ENCODE measurements at places on chromosomes 3 and 15. TPM values are rescaled to one million over a fixed set of nuclear protein-coding genes. Genes with fewer than 3 reads are reported as not detected.

Gene P2RY13
- total RNA-seq = not detected

Gene TUSC7
- not detected for total RNA-seq

GRCh38 chr15:26260517-26261133 lies 397.5 kb upstream of the ATP10A start:
- no peak overlapping the region for H3K27ac ChIP-seq
- no peaks in the 10 kb centered on the region for H3K27me3 ChIP-seq
- no peak overlapping the region for H3K4me3 ChIP-seq
- peak; percentile 27 for DNase-seq

DNA sequence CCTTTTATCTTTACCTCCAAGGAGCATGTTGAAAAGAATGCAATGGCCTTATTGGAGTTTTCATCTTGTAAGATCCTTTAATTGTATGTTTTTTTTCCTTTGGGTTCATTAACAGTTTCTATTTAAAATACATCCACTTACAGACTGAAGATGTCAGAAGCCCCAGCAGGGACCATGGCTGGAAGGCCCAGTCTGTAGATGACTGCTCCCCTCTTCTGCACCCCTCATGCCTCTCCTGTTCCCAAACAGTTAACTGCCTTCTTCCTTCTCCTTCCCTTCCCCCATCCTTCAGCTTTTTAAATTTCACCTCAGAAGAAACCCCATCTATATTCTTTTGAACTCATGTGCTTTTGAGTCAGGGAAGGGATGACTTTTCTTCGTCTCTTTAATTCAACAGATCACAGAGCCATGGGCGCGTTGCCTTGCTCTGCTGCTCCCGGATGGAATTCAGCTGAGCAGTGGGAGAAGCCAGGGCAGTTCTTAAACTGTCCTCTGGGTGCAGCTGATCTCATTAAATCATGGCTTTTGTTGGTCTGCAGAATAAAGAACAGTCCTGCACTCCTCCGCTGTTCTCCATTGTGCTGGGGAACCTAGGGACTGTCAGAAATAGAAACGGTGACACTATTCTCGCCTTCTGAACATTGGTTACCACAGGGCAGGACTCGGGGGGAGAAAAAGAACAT lies 71.5 kb upstream of the EIF1B start:
- DNase-seq = no peak
- H3K4me1 ChIP-seq = no peaks in the 10 kb centered on the region
- no peaks in the 10 kb centered on the region for H3K27me3 ChIP-seq
- H3K36me3 ChIP-seq = no peaks in the 10 kb centered on the region
- no peak overlapping the region for H3K4me3 ChIP-seq

- DNase-seq = no peak
- no peak overlapping the region for H3K4me3 ChIP-seq
- no peak overlapping the region for H3K27ac ChIP-seq
- no peaks in the 10 kb centered on the region for H3K4me1 ChIP-seq
- no peaks in the 10 kb centered on the region for H3K36me3 ChIP-seq
- no peaks in the 10 kb centered on the region for H3K27me3 ChIP-seq
These were observed 182.6 kb downstream of the TP63 start for GRCh38 chr3:189813647-189814240.

GRCh38 chr3:128907706-128908445 lies 28.5 kb downstream of the ACAD9 start:
- no peak overlapping the region for H3K4me3 ChIP-seq
- DNase-seq = no peak
- H3K36me3 ChIP-seq = peaks cover 36% of the 10 kb centered on the region
- no peak overlapping the region for H3K27ac ChIP-seq

DNA sequence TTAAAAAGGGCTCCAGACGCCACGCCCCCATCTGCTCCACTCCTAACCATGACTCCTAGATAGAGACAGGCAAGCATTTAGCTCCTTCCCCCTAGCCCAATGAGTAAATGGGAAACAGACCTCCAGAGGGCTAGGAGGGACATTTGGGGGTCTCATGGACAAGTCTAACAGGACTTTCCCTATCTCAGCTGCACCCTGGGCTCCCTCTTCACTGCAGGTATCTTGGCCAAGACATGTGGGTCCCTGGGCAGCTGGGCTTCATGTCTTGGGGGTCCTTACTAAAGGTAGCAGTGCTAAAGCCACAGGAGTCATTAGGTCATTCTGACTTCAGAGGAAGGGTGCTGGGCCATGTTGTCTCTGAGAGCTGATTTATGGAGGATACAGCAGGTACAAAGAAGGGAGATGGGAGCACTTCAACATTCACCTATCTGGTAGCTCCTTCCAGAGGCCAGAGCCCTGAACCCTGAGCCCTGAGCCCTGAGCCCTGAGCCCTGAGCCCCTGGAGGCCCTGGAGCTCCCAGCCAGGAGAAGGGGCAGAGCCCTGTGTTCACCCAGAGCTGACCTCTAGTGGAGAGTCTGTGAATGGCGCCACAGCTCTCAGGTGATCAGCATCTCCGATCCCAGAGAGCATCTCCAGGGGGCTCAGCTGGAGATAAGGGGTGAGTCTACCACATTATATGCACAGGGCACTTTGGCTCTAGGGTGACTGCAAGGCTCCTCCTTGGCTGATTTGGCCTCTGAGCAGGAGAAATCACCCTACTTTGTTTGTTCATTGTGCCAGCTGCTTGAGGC lies 40.1 kb upstream of the EPHB1 start:
- H3K4me1 ChIP-seq = no peaks in the 10 kb centered on the region
- no peak overlapping the region for H3K4me3 ChIP-seq
- H3K27me3 ChIP-seq = peaks cover 7% of the 10 kb centered on the region
- DNase-seq = peak; percentile 44

DNA sequence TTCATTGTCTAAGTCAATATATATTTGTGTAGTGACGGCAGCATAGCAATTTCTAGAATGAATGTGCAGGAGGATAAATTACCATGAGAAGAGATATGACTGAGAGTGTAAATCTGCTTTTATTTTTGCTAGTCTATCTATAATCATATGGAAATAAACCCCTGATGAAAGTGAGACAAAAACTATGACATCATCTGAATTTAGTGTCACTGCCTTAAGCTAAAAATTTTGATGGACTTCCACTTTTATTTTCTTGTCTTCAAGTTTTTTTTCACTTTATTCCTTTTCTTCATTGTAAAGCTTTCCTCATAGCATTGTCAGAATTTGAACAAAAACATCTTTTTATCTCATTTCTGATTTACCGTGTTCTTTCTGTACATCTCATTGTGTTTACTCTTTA lies 242.0 kb downstream of the CHST2 start:
- no peak for DNase-seq
- peaks cover 24% of the 10 kb centered on the region for H3K4me1 ChIP-seq
- H3K36me3 ChIP-seq = peaks cover 7% of the 10 kb centered on the region
- H3K4me3 ChIP-seq = no peak overlapping the region
- no peak overlapping the region for H3K27ac ChIP-seq
- no peaks in the 10 kb centered on the region for H3K27me3 ChIP-seq

- H3K4me3 ChIP-seq = peak overlapping the region; percentile 87
- no peaks in the 10 kb centered on the region for H3K27me3 ChIP-seq
- DNase-seq = no peak
- peaks cover 34% of the 10 kb centered on the region for H3K4me1 ChIP-seq
These were observed 980 bp downstream of the DALRD3 start for GRCh38 chr3:49017229-49017970.

- H3K27me3 ChIP-seq = peaks cover 23% of the 10 kb centered on the region
- no peak for DNase-seq
- peak overlapping the region; percentile 11 for H3K27ac ChIP-seq
- peaks cover 17% of the 10 kb centered on the region for H3K36me3 ChIP-seq
- H3K4me3 ChIP-seq = peak overlapping the region; percentile 18
These were observed 1.1 kb upstream of the MAGEF1 start for GRCh38 chr3:184713040-184713355.
